NCI-H1694 treated with DMSO at 0.1 percent for 48 hours (cell line): ENCODE measurements at places on chromosomes 13 and 19.

GRCh38 chr19:5016781-5017180 lies 47.9 kb downstream of the KDM4B start:
- no peak for DNase-seq

DNA sequence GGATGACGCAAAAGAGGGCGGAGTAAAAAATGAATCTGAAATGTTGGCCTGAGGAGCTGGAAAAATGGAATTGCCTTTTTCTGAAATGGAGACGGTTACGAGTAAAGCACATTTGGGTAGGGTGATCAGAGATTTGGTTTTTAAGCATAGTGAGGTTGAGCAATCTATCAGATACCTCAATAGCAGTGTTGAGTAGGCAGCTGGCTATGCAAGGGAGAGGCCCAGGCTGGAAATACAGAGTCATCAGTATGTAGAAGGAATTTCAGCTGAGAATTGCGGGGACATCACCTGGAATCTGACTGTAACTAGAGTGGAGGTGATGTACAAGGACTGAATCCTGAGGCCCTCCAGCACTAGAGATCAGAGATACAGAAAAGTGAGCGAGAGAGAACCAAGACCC lies 224.8 kb downstream of the LMO7 start:
- no peak for DNase-seq

DNA sequence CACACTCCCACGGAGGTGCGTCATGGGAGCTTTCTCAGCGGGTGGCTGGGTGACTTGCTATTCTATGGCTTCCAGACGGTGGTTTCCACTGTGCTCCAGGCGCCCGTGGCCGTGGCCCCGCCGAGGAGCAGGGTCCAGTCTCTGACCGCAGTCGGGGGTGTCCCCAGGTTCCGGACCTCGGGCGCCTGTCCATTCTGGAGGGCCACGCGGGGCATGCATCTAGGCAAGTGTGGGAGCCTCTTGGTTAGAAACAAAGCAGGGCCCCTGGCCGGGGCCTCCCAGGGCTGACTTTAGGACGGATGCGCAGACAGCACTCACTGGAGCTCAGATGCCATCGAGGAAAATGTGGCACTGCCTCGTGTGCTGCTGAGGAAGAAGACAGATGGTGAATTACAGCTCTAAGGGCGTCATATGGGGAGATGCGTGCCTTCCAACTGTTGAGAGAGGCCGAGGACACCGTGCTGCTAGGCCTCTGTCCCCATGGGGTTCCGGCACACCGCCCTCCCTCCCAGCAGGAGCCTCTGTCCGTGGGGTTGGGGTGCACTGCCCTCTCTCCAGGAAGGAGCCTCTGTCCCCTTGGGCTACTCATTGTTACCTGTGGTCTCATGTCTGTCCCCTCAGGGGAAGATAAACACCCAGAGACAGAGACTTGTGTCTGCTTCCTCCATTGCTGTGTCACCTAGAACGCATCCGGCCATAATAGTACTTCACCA lies 38.1 kb downstream of the TMEM255B start:
- DNase-seq = no peak

GRCh38 chr19:32744555-32745325 lies 25.2 kb downstream of the TDRD12 start:
- DNase-seq = no peak

- DNase-seq = no peak
These were observed 61.8 kb downstream of the MRPL57 start for GRCh38 chr13:21238267-21238666.

- DNase-seq = no peak
These were observed 196.7 kb downstream of the FOXO1 start for GRCh38 chr13:40469581-40470310.

DNA sequence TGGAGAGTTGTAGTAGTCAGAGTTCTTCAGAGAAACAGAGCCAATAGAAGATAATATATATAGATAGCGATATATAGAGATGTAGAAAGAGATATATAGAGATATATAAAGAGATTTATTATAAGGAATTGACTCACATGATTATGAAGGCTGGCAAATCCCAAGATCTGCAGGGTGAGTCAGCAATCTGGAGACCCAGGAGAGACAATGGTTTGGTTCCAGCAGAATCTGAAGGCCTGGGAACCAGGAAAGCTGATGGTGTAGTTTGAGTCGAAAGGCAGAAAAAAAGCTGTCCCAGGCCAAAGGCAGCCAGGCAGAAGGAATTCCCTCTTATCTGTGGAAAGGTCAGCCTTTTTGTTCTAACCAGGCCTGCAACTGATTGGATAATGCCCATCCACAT lies 194.1 kb downstream of the NUFIP1 start:
- no peak for DNase-seq

DNA sequence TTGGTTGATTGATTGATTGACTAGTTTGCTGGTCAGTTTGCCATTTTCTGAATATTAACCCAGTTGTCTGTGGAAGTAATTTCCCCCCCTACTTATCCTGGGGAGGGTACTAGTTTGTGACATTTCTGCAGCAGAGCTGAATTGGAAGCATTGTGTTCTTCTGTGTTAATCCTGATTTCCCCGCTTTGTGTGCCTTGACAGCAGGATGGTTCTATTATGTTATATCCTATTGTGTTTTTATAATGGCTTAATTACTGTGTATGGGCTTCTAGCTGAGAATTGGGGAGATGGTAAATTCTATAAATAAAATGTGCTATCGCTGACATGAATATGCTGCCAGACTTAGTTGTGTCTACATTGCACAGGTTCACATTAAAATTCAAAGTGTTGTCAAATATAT lies 499.7 kb downstream of the COG6 start:
- no peak for DNase-seq

GRCh38 chr13:61954092-61954491 lies 538.4 kb upstream of the PCDH20 start:
- no peak for DNase-seq

- no peak for DNase-seq
These were observed 38.3 kb downstream of the AP1M1 start for GRCh38 chr19:16235811-16236652.

GRCh38 chr19:746956-747355 lies 4.0 kb upstream of the MISP start:
- no peak for DNase-seq

GRCh38 chr13:33963134-33963533 lies 145.2 kb downstream of the RFC3 start:
- DNase-seq = no peak

- no peak for DNase-seq
These were observed 86.8 kb downstream of the RAB20 start for GRCh38 chr13:110474713-110475112.

GRCh38 chr13:48491423-48492095 lies 41.3 kb downstream of the RCBTB2 start:
- no peak for DNase-seq

DNA sequence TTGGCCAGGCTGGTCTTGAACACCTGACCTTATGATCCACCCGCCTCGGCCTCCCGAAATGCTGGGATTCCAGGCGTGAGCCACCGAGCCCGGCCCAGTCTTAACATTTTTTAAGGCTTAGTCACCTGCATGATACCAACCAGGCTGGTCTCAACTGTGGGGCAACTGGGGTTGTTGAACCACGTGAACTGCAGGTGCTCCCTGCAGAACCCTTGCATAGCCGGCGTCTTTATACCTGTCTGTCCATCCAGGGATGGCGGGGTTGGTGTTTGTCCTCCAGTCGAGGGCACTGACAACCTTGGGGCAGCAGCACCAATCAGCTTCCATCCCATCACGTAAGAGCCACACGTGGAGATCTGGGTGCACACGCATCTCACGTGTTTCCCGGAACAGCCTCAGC lies 24.8 kb upstream of the LILRA2 start:
- DNase-seq = no peak

DNA sequence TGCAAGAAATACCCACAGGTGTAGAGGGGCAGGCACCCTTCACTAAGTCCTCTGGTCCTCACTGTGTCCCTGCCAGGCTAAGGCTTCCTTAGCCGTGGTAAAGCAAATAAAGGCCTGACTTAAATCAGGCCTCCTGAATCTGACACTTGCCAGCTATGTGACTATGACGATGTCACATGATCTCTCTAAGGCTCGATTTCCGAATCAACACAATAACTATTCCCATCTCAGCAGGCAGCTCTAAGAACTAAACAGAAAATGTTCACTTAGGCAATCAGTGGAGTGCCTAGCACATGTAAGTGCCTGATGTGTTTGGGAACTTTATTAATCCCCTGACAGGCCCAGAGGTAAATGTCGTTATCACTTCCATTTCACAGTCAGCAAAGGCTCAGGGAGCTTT lies 2.0 kb downstream of the ZNF550 start:
- no peak for DNase-seq

GRCh38 chr13:81393721-81394120 lies 1052.8 kb upstream of the SPRY2 start:
- no peak for DNase-seq

DNA sequence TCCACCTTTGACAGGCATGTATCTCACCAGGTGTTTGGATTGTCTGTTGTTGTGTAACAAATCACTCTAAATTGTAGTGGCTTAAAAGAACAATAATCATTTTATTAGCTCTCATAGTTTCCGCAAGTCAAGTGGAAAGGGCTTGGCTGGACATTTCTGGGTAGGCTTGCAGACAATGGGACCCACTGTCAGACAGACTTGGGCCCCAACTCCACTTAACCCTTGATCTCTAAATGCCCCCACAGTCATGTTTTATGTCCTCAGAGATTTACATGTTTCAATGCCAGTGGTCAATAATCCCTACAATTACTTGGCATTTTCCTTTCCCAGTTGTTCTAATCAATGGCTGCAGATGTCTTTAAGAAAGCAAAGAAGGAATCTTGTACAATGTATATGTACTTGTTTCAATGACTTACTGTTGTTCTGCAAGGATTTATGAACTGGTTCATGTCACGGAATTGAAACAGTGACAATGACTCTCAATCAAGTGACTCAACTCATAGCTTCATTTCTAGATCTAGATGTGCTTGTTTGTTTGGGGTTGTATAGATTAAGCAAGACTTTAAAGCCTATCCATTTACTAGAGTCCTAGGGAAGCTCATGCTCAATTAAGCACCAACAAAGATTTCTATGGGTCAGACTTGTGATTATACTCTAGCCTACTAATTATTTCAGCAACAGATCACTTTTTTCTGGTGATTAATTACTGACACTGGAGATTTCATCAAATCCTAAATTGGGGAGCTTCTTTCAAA lies 510.1 kb upstream of the NBEA start:
- DNase-seq = no peak

DNA sequence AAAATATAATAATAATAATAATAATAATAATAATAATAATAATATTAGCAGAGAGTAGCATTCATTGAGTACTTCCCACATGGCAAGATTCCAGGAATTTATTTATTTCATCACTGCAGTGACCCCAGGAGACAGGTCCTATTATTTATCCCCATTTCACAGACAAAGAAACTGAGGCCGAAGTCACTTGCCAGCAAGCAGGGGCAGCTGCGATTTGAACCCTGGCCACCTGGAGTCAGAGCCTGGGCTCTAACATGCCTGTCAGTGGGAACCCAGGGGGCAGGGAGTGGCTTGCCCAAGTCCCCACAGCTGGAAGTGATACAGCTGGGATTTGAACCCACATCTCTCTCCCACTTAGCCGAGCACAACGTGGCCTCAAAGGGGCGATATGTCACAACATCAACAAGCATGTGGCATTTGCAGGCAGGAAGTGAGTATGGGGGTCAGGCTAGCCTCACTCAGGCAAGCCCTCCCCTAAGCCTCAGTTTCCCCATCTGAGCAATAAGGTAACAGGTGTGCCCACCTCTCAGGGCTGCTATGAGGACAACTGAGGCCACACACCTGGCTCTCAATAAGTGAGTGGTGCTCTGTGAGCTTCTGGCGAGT lies 2.9 kb downstream of the SHFL start:
- DNase-seq = no peak

GRCh38 chr13:87982400-87982799 lies 311.2 kb downstream of the SLITRK5 start:
- DNase-seq = no peak

DNA sequence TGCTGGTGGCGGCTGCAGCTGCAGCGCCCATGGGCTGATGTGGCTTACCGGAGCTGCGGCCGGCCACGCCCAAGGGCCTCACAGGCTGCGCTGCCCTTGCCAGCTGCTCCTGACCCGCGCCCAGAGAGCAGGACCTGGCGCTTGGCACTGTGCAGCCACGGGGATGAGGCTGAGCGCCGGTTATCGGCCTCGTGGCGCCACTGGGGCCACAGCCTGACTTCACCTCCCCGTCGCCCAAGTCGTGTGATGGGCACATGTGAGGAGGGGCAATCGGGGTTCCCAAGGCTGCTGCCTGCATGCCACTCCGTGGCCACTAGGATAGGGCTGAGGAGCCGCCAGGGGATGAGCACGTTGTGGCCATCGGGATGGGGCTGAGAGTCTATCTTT lies 77.2 kb upstream of the PABPC3 start:
- no peak for DNase-seq

GRCh38 chr19:6260376-6260775 lies 19.4 kb downstream of the MLLT1 start:
- no peak for DNase-seq

GRCh38 chr19:54916822-54917221 lies 10.9 kb downstream of the NCR1 start:
- no peak for DNase-seq

DNA sequence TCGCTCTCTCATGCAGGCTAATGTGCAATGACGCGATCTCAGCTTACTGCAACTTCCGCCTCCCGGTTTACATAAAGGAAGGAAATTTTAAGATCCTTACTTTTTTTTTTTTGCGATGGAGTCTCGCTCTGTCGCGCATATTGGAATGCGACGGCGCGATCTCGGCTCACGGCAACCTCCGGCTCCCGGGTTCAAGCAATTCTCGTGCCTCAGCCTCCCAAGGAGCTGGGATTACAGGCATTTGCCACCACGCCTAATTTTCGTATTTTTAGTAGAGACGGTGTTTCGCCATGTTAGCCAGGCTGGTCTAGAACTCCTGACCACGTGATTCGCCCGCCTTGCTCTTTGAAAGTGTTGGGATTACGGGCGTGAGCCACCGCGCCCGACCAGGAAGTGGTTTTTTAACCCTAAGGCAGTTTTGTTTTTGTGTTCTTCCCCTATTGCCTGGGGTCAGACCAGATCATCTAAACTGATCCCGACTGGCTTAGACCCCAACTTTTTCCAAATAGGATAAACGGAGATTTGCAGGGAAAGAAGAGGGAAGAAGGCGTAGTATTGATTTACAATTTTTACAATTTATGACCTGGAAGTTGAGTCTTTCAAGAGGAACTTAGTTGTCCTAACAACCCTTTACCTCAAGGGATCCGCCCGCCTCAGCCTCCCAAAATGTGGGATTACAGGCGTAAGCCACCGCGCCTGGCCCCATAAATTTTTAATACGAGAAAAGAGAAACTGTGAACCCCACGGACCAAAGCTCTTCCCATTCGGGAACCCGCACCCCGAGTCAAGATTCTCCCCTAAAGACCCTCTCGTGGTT lies 142.0 kb downstream of the ZNF737 start:
- no peak for DNase-seq

DNA sequence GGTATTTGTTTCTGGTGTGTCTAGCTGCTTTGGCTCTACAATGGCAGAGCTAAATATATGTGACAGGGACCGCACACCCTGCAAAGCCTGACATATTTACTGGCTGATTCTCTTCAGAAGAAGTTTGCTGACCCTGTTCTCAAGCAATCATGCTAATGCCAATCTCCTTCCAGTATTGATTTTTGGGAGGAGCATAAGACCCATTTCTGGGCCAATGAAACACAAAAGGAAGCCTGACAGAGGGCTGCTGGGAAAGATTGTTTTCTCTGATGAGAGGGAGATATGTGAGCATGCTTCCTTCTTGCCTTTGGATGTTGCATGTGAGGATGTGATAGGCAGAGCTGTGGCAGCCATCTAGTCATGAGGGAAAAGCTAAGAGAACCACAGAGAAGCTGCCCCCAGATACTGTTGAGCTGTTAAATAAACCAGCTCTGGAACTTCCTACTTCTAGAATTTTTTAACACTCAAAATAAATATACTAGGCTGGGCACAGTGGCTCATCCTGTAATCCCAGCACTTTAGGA lies 31.4 kb upstream of the TPTE2 start:
- DNase-seq = no peak

GRCh38 chr19:5237190-5237780 lies 103.3 kb downstream of the PTPRS start:
- DNase-seq = no peak
